KG1 (cell line): ENCODE measurements at places on chromosomes 1 and 21.
A peak's percentile ranks its signal among the peaks of the same experiment; 100 is the strongest.

GRCh38 chr1:6260961-6261614 is at the start of gene GPR153:
Gene GPR153, minus strand, starts transcription at chr1:6261098. Its CDS starts 6,193 bp downstream, at chr1:6254905.
- DNase-seq, result no peak

DNA sequence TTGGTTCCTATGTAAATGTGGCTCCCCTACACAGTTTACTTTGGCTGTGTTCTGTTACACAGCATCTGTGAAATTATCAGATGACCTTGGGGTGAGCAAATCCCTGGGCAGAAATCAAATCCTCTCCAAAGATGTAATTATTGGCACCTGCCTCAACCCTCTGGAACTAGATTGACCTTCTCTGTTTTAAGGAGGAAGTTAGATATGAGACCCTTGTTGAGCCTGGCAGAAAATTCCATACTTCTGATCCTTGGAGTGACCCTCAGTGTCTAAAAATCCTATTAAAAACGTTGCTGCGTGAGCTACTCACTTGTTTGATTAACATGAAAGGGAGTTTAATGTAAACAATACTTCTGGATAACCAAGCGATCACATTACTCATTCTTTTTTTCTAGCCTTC is 122.0 kb downstream of the CLIC6 start:
- no peak for DNase-seq

- DNase-seq, result no peak
These were observed 107.4 kb upstream of the CASZ1 start for GRCh38 chr1:10903821-10904220.

- no peak for DNase-seq
These were observed 35.5 kb upstream of the HHAT start for GRCh38 chr1:210293171-210293607.

- DNase-seq, result no peak
These were observed 22.4 kb upstream of the EXO1 start for GRCh38 chr1:241825581-241825980.

GRCh38 chr1:8497210-8497819 is 179.4 kb downstream of the SLC45A1 start:
- DNase-seq, result no peak

GRCh38 chr1:147243228-147243685 is 773 bp downstream of the CHD1L start:
- DNase-seq, result peak; percentile 60
